Osteocyte (in vitro differentiated cells): ENCODE measurements at places on chromosomes 2 and 18. TPM values are rescaled to one million over a fixed set of nuclear protein-coding genes. Genes with fewer than 3 reads are reported as not detected.

DNA sequence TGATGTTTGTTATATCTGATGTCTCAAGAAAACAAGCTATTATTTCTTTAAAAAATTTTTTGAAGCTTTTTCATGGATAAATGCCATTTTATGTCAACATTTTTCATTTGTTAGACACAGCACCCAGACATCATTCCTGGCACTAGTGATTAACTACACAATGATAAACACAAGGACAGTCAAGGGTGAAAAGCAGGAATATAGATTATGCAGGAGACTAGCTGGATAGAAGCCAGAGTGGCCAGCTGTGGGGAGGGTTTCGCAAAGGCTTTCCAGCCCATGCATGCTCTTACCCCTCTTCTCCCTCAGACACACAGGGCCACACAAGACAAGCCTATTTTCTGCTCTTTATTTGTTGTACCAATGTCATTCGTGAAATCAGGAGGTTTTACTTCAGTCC lies 127.1 kb upstream of the TTC39C start:
- DNase-seq, result no peak

GRCh38 chr2:109531221-109531620 lies 82.5 kb downstream of the SEPTIN10 start:
- peak; percentile 23 for DNase-seq

GRCh38 chr2:150570712-150571111 lies 83.2 kb upstream of the RND3 start:
- DNase-seq, result no peak

DNA sequence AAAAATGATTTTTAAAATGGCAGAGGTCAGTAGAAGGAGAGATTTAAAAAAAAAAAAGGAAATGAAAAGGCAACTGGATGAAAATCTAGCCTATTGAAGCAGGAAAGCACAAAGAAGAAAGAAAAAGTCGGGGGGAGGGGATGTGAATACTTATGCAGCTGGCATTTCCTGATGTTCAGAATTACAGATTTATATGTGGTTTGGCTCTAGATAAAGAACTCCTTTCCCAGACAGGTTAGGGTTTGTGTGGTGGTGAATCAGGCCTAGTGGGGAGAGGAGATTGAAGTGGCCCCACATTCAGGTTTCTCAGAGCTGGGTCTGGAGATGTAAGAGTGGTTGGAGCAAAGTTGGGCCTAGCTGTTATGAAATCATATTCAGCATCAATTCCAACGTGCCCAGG lies 394.4 kb downstream of the FIGN start:
- DNase-seq, result no peak

DNA sequence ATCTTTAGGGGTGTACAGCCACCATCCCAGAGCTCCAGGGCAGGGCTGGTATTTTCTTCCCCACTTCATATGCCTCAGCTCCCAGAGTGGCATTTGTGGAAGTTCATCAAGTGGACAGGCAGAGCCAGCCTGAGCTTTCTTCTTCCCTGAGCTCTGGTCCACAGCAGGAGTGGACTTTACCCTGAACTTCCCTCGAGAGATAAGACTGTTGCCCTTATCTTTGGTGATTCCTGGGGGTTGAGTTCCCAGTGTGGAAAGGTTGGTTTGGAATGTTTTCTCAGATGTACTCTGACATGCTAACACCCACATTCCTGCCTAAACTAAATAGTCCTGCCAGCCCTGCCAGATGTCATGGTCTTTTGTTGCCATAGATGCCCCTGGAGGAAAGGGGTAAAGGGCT lies 62.0 kb upstream of the LGALSL start:
- peak; percentile 27 for DNase-seq

DNA sequence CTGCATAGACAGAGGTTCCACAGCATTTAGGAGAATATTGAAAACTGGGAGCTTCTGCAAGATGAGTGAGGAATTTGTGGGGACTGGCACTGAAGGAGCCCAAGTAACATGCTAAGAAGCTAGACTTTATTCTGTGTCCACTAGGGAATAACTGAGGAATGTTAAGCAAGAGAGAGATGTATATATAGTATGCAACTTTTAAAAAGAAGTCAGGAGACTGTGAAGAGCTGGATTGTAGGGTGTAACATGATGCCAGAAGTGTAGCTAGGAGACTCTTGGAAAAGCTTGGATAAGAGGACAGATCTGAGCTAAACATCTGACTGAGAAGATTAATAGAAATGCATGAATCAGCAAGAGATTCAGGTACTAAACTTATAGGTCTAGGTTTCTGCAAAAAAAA lies 270.6 kb upstream of the MMADHC start:
- no peak for DNase-seq

DNA sequence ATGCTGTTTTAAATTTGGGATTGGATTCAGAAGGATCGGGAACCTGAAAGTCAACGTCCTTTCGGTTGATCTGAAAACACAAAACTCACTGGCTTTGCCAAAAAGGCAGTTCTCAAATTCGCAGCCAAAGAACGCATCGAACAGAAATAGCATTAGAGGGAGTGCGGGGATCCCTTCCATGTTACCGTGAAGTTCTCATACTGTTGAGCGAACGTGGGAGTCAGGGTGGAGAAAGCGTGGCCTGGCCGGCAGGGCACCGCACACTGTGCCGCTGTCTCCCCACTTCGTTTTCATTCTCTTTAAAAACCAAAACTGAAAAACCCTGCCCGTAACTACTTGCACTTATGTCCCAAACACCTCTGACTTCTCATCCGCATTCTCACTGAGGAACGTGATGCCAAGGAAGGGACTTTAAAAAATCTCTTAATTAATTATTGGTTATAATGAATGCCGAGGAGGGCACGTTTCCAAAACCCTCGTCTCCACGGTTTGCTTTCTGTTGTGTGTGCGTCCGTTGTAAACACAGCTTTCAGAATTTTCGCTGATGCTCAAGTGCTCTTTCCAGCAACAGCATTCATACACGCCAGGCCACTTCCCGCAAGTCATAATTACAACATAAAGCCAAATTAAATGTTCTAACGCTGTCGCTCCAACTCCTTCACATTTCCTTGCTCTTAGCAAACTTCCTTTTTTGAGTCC lies 60.9 kb upstream of the TWIST2 start:
- DNase-seq, result no peak

DNA sequence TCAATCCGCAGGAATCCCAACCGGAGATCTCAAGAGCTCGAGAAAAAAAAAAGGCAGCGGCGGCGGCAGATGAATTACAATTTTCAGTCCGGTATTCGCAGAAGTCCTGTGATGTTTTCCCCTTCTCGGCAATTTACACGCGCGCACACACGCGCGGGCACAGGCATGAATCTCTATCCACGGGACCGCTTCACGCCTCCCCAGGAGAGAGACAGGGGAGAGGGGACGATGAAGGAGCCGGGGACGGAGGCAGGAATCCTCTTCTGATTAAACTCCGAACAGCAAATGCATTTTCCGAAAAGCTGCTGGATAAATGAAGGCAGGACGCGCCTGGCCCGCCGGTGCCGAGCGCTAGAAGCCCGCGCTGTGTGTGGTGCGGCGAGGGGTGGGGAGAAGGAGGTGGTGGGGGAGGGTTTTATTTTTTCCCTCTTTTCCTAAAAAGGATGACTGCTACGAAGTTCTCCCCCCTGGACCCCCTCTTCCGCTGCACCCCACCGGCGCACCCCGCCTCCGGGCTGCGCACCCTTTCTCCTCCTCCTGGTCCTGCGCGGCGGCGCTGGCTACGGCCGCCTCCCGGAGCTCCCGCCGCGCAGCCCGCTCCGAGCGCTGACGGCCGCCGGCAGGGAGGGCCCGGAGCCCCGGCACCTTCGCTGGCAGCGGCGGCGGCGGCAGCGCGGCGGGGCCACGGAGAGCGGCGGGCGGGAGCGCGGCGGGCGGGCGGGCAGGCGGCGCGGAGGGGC lies at the start of gene BCL2:
TSS of gene BCL2 (minus strand) at position 387 of the 740 bp plus-strand sequence.
- no peak for DNase-seq

DNA sequence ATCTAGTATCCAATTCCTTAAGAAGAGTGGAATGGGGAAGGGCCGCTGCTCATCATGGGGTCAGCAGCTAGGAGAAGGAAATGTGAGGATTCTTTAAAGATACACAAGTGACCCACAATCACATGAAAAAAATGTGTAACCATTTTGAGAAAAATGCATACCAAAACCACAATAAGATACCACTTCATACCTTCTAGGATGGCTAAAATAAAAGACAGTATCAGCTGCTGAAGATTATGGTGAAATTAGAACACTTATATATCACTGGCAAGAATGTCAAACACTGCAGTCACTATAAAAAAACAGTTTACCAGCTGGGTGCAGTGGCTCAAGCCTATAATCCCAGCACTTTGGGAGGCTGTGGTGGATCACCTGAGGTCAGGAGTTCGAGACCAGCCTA lies 67.9 kb downstream of the C2orf74 start:
- DNase-seq, result no peak

DNA sequence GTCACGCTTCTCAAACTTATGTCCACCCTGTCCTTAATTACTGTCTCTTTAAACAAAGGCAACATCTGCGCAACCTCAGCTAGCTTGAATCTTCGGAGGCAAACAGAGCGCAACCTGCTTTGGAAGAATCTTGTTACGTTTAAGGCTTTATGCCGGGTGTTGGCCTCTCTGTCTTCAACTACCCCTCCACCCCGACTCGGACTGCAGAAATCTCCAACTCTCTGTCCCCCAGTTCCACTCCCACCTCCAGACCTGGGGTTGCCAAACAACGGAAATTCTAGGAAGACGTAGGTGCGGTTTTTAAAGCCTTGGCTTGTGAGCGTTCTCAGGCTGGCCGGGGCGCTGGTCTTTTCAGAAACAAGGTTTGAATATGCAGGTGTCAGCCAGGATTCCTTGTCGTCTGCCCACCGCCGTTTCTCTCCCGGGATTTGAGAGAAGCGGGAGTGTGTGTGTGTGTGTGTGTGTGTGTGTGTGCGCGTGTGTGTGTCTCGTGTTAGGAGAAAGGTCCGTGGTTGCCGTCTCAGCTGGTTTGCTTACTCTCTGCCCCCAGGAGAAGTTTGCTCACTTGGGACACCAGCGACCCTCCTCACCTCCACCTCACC lies 1.1 kb upstream of the ONECUT2 start:
- DNase-seq, result no peak

- no peak for DNase-seq
Measured at GRCh38 chr2:232488721-232489300, 1.2 kb upstream of the ECEL1 start.

DNA sequence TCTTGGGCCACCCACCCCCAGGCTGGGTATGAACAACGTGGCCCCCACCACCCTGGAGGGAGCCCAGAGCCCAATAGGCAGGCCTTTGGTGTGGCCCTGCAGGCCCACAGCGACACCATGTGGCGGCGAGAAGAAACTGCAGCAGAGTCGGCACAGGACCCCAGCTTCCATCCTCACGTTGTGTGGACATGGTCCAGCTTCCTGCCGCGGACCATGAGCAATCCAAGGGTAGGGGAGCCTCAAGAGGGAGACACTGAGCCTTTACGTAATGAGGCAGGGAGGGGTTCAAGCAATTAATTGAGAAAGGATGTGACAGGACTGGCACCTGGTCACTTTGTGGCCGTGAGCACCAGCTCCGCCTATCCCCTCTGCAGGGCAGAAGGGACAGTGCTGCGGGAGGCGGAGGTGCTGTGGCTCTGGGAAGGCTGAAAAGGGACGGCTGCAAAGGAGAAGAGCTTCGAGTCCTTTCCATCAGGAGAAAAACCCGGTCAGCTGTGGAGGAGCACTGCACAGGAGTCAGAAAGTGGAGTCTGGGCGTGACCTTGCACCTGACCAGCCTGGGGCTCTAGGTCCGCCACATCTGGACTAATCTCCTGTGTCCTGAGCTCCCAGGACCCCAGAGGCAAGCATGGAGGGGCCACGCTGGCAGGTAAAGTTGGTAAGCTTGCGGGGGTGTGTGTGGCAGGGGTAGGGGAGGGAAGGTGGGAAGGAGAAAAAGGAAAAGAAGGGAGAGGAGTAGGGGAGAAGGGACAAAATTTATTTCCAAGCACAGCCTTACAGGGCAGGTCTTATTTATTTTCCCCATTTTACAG lies 44.9 kb downstream of the TMEM37 start:
- peak; percentile 82 for DNase-seq

DNA sequence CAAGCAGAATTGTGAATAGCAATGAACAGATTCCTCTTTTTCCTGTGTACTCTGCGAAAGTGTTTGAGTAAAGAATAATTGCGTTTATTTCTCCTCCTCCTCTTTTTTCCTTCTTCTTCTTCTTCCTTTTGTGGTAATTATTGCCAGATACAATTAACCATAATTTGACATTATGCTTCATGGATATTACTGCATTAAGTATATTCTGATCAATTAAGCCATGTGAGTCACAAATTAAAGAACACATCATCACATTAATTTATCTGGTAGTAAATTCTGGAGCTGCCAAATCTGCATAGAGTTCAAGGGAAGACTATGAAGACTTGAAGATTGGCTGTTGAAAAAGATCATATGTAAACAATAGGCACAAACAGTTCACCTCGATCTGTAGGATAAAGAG lies 72.9 kb upstream of the TFPI start:
- no peak for DNase-seq

DNA sequence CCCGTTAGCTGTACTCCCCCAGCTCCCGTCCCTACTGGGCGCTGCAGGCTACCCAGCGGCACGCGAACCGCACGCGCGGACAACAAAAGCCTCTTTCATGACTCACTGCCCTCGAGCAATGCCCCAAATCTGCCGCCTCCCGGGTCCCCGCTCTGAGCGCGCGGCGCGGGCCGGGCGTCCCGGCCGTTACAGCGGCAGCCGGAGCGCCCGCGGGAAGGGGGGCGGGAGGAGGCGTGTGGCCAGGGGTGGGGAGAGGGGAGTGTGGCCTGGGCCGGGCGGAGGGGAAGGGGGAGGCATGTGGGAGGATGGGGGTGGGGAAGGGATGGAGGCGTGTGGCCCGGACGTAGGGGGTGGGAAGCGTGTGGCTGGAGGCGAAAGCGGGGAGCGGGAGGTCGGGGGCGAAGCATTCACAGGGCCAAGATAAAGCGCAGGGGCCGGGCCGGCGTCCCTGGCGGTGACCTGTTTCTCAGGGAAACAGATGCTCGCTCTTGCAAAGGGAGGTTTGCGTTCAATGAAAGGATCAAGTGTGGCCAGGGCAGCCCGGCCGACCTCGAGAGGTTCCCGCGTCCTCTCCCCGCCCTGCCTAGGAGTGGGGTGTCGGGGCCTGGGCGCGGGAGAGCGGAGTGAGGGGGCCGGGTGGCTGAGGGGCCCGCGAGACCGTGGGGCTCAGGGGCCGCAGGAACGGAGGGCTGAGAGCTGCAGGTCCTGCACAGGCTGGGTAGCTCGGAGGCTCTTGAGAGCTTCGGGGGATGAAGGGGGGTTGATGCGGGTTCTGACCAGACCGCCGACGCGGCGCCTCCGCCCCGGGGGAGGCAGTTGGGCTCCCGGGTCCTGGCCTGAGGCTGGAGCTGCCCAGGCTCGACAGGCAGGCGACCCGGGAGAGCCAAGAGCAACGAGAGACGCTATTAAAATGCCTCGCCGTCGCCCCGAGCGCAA lies 3.5 kb upstream of the NEUROD1 start:
- no peak for DNase-seq

- no peak for DNase-seq
Measured at GRCh38 chr2:109396202-109397180, 217.3 kb downstream of the SEPTIN10 start.

- DNase-seq, result no peak
Measured at GRCh38 chr2:74497777-74498499, 1.5 kb downstream of the LBX2 start.

GRCh38 chr2:231450548-231450989 lies 13.7 kb downstream of the NCL start:
- no peak for DNase-seq

Gene PAIP2B
- total RNA-seq, result 0.55 and 0.78 TPM in 2 replicates

Gene ZNF385B
- 0.13 and 0.16 TPM in 2 replicates for total RNA-seq

Gene GFPT1
- 48.3 and 59.3 TPM in 2 replicates for total RNA-seq

Gene CHST9
- total RNA-seq, result 0.18 and 0.32 TPM in 2 replicates

Gene E2F6
- total RNA-seq, result 14.8 and 16.9 TPM in 2 replicates

Gene ABCB11
- total RNA-seq, result not detected in 2 replicates

Gene GALR1
- total RNA-seq, result not detected in 2 replicates

Gene LIMS2
- total RNA-seq, result 49.3 and 51.0 TPM in 2 replicates

Gene ALPG
- total RNA-seq, result not detected in 2 replicates

Gene PLEKHH2
- 17.4 and 19.6 TPM in 2 replicates for total RNA-seq

Gene CERKL
- not detected in 2 replicates for total RNA-seq

Gene GAREM1
- 1.7 and 2.5 TPM in 2 replicates for total RNA-seq
